Omental fat pad (tissue), 4 donors: ENCODE measurements at places on chromosomes 2 and 18.

DNA sequence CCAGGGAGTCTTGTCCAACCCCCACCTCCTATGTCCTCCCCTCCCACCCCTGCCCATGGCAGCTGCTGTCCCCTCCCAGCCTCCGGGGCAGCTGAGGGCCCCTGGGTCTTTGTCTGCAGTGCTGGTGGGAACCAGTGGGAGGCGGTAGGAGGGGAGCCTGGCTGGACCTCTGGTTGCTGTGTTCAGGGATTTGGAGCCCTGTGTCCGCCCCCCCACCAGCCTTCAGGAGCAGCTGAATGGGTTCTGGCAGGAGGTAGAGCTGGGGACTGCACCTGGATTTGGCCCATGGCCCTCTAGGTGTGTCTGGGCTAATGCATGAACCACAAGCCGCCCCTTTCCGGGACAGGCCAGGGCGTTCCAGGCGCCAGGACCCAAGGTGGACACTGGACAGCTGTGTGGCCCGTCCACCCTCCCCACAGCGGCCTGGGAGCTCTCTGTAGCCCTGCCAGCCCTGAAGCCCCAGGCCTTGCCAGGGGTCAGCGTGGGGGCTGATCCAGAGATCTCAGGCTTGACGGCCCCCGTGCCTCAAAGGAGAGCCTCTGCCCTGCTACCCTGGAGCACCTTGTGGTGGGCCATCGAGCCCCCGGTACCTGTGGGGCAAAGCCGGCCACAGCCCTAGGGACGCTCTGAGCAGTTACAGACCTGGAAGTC is 25.4 kb downstream of the GPC1 start:
- DNase-seq: no peak

GRCh38 chr2:222040333-222040732 is 258.5 kb downstream of the PAX3 start:
- DNase-seq: no peak

DNA sequence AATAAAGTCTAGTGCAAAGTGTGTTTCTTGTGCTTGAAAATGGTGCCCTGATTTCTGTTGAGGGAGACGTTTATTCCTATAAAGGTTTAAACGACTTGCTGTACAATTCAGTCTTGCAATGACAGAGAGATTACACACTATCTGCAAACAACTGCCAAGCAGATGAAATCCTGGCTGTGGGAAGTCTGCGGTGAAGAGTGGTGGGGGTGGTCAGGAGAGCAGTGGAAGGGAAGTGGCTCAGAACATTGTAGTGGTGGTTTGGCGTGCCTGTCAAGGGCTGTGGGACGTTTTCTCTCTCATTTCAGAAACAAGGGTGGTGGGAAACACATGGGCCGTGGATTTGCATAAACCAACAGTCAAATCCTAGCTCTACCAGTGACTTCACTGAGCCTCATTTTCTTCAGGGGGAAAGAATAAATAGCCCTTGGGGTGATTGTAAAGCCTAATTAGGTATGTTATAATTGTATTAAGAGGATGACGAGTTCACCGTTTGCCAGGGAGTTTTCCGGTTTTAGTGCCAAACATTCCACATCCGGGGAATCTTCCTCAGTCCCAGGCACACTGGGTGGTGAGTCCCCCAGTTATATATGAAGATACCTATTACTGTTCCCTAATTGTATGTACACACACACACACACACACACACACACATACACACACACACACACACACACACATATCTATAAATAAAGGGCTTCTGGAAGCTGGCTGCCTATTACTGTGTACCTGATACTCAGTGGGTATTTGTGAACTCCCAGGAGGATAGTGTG is 115.0 kb downstream of the SPTBN1 start:
- no peak for DNase-seq

GRCh38 chr18:2424420-2424819 is 146.9 kb downstream of the METTL4 start:
- DNase-seq: no peak

- DNase-seq: no peak
Measured at GRCh38 chr2:233448575-233448974, 94.3 kb downstream of the DGKD start.
